ENCODE measurements at places on chromosomes 3 and 15.
A peak's percentile ranks its signal among the peaks of the same experiment; 100 is the strongest.

GRCh38 chr3:71462586-71462985, 120.9 kb downstream of the FOXP1 start:
- no peaks in the 10 kb centered on the region for H3K27me3 ChIP-seq
- peaks cover 26% of the 10 kb centered on the region for H3K4me1 ChIP-seq
- peaks cover 2% of the 10 kb centered on the region for H3K36me3 ChIP-seq

DNA sequence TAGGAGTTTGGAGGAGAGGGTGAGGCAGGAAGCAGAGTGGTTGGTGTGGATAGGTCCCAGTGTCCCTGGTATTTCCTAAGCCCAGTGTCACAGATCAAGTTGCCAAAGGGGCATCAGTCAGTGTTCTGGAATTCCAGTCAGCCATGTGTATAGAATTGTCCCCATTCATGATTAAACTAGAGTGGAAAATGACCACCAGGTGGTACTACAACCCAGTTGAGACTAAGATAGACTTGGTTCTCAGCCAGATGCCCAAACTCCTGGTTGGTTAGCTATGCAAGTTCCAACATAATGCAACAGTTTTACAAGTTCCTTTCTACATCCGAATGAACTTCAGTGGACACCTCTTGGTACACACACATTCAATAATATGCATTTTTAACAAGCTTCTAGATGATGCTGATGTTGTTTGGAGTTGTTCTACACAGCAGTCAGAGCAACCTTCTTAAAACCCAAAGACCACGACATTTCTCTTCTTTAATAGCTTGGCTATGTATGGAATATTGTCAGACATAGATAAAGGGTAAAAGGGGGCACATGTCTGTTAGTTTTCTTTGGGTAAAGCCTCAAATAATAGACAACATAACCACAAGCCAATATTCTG, 8.4 kb upstream of the ATR start:
- no peak overlapping the region for H3K4me3 ChIP-seq
- DNase-seq: no peak
- no peaks in the 10 kb centered on the region for H3K36me3 ChIP-seq
- H3K27ac ChIP-seq: no peak overlapping the region

DNA sequence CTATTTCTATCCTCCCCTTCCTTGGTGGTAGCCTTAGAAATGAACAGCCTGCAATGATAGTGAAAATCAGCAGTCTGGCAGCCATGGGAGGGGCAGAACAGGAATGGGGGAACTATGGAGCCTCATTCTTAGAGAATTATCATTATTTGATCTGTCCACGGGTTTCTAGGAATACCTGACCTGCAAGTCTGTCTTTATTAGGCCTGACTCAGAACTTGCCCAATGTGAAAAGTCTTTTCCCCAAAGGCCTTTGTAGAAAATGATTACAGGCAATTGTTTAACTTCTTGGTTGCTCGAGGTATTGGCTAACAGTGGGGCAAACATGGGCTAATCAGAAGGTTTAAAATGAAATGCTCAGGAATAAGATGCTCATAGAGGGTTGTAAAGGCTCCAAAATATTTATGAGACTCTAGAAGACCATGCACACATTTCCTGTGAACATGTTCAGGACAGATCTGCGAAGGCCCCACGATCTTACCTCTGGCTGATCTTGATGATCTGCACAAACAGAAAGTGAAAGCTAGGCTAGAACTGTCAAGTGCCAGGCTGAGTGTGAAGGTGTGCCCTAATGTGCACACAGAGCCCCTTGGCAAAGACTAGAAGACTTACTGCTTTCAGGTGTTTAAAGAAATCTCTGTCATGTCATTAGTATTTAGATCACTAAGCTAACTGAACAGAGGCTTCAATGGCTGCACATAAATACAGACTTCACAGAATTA, 39.6 kb upstream of the LAMP3 start:
- H3K27ac ChIP-seq: no peak overlapping the region
- peaks cover 8% of the 10 kb centered on the region for H3K36me3 ChIP-seq
- H3K4me3 ChIP-seq: no peak overlapping the region

DNA sequence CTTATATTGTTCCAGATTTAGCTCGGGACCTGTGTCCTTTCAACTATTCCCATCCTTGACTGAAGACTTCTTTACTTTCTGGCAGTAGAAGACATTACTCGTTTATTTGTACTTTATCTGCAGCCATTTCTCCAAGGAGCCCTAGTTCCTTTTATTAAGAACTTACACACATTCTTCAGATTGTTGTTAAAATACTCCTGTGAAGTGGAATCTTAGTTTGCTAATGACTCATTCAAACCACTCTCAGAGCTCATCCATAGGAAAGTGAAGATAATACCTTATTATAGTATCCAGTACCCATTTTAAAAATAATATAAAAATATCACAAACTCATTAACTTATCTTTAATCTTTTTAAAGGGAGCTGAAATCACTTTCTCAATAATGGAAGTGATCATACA, 63.5 kb downstream of the C3orf70 start:
- no peaks in the 10 kb centered on the region for H3K27me3 ChIP-seq
- H3K27ac ChIP-seq: no peak overlapping the region
- H3K4me1 ChIP-seq: peaks cover 7% of the 10 kb centered on the region
- no peak for DNase-seq
- no peak overlapping the region for H3K4me3 ChIP-seq

DNA sequence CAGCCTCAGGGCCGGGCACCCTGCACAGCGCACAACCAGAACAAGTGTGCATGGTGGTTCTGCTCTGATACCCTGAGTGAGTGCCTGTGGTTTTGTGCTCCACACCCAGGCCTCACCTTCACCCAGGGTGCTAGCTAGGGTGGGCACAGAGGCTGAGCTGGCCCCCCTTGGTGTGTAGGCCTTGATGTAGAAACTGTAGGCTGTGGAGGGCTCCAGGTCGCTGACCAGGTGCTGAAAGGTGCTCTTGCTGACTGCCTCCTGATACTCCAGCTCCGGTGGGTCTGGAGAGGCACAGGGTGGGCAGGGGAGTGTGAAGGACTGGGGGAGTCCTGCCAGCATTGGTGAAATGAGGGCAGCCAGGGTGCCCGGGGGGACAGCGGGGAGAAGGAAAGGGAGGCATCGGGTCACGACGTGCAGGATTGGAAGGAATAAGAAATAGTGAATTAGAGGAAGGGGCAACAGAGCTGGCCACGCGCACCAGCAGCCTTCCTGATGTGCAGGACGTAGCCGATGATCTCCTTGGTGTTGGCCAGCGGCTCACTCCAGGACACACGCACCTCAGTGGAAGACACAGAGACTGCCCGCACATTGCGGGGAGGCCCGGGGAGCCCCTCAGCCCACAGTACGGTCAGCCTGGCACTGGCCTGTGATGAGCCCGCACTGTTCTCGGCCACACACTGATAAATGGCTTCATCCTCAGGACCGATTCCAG, 26.6 kb downstream of the RNU5B-1 start:
- H3K27me3 ChIP-seq: no peaks in the 10 kb centered on the region
- peaks cover 19% of the 10 kb centered on the region for H3K4me1 ChIP-seq
- no peak overlapping the region for H3K4me3 ChIP-seq
- H3K27ac ChIP-seq: no peak overlapping the region
- DNase-seq: no peak

- no peak overlapping the region for H3K27ac ChIP-seq
- H3K4me3 ChIP-seq: no peak overlapping the region
- H3K36me3 ChIP-seq: peaks cover 3% of the 10 kb centered on the region
- peaks cover 15% of the 10 kb centered on the region for H3K4me1 ChIP-seq
- no peak for DNase-seq
Measured at GRCh38 chr15:71091601-71092000, 23.7 kb upstream of the THSD4 start.

GRCh38 chr3:160808838-160809237, 52.8 kb downstream of the PPM1L start:
- no peak overlapping the region for H3K27ac ChIP-seq
- no peaks in the 10 kb centered on the region for H3K27me3 ChIP-seq

DNA sequence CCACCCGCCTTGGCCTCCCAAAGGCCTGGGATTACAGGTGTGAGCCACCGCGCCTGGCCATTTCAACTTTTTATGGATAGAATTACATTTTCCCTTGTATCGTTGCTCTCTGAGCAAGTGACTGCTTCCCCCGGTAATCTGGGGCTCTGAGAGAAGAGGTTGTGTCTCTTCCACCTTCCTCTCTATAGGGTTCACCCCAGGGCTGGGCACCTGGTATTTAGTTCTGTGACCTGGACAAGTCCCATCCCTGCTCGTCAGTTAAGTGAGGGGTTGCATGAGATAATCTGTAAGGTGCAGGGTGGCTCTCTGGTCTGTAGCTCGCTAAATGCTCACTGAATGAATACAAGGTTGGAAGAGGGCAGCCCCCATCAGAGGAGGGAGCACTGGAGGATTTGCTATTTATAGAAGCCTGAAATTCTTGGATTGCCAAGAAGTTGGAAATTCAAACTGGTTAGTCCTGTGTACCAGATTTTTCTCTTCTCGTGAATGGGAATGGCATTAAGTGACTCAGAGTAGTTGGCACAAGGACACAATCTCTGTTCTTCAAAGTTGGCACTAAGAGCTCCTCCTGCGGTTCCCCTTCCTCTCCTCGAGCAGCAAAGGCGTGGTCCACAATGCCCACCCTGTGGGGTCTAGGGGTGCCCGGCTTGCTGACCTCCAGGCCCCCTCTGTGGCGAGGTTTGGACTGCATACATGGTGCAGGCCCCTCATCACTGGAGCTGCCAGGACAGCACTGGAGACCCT, 68.1 kb upstream of the DLG1 start:
- H3K27me3 ChIP-seq: no peaks in the 10 kb centered on the region
- no peaks in the 10 kb centered on the region for H3K36me3 ChIP-seq
- H3K4me1 ChIP-seq: peaks cover 32% of the 10 kb centered on the region

- H3K27ac ChIP-seq: no peak overlapping the region
- no peaks in the 10 kb centered on the region for H3K36me3 ChIP-seq
- DNase-seq: no peak
- peaks cover 14% of the 10 kb centered on the region for H3K27me3 ChIP-seq
Measured at GRCh38 chr3:140911822-140912221, 29.8 kb upstream of the SLC25A36 start.

- H3K36me3 ChIP-seq: peaks cover 28% of the 10 kb centered on the region
- H3K27me3 ChIP-seq: no peaks in the 10 kb centered on the region
- H3K4me3 ChIP-seq: no peak overlapping the region
- no peak overlapping the region for H3K27ac ChIP-seq
Measured at GRCh38 chr15:40902605-40903561, 8.6 kb downstream of the VPS18 start.

DNA sequence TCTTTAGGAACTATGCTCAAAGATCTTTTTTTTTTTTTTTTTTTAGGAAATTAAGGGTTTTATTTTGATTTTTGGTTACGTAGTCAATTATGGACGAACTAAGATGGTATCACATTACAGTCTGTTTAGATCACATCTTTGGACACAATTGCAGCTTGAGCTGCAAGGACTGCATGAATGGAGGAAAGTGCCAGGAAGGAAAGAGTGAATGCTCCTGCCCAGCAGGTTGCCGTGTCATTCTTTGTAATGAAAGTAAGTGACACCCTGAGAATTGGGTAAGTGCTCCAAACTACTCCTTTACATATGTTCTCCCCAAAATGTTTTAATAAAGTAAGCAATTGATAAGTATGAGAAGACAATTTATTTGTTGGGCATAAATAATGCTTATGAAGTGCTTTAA, 716.5 kb upstream of the GOLIM4 start:
- peaks cover 16% of the 10 kb centered on the region for H3K4me1 ChIP-seq
- no peaks in the 10 kb centered on the region for H3K27me3 ChIP-seq
- no peak for DNase-seq

- peaks cover 8% of the 10 kb centered on the region for H3K36me3 ChIP-seq
- H3K27ac ChIP-seq: peak overlapping the region; percentile 97
- H3K4me1 ChIP-seq: peaks cover 6% of the 10 kb centered on the region
- no peaks in the 10 kb centered on the region for H3K27me3 ChIP-seq
- DNase-seq: no peak
Measured at GRCh38 chr15:41115161-41115651, 874 bp downstream of the INO80 start.

DNA sequence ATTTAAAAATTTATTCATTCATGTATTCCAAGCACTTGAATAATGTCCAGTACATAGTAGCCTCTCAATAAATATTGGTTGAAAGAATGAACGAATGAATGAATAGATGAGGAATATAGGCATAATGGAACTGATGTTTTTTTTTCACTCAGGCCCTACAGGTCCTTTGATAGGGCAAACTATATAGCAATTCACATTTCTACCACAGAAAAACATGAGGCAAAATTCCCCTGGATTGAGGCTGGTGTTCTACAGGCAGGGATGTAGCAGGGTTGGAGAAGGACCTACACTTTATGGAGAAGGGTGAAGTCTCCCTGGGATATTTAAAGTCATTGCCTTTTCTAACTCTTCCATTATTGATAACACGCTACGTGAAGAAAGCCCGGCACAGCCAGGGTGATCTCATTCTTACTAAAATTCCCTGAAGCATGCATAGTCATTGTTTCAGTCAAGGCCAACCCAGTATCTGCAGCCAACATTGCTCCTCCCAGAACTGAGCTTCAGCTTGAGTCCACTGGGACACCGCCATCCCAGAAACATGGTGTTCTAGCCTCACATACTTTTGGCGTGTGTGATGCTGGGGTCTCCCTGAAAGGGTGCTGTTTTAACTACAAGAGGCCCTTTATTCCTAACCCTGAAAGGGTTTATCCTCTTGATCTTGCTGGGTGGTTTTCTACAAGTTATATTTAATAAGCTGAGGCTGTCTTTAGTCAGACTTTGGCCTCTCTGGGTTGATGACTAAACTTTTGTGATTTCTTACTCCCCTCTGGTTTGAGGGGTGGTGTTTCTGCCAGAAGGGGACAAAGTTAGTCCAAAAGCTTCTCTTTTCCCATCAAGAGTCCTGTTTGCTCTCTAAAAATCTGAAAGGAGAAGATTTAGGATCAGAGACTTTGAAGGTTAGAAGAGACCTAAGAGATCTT, 25.9 kb upstream of the FBN1 start:
- no peaks in the 10 kb centered on the region for H3K4me1 ChIP-seq
- no peaks in the 10 kb centered on the region for H3K27me3 ChIP-seq
- DNase-seq: no peak
- H3K27ac ChIP-seq: no peak overlapping the region
- H3K4me3 ChIP-seq: no peak overlapping the region

GRCh38 chr15:95724908-95725633, 605.4 kb upstream of the NR2F2 start:
- no peak overlapping the region for H3K27ac ChIP-seq
- H3K4me1 ChIP-seq: no peaks in the 10 kb centered on the region
- H3K27me3 ChIP-seq: no peaks in the 10 kb centered on the region
- DNase-seq: no peak
- no peak overlapping the region for H3K4me3 ChIP-seq
- H3K36me3 ChIP-seq: peaks cover 3% of the 10 kb centered on the region

DNA sequence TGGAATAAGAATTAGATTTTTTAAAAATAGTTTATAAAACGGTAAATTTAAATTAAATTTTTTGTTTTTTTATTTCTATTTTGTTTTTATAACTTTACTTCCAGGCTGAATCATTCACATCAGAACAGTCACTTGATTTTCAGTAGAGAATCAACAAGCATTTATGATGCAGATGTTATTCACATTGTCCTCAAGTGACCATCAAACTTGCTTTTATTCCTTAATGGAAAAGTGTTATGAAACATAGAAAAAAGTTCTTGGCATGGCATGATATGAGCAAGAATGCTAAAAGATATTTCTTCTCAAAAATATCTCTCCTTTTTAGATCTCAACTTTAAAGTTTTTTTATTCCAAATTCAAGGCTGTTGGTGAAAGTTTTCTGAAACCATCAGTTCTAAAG, 70.9 kb upstream of the TGFBR2 start:
- H3K4me3 ChIP-seq: no peak overlapping the region
- H3K27ac ChIP-seq: no peak overlapping the region
- no peaks in the 10 kb centered on the region for H3K27me3 ChIP-seq
- no peak for DNase-seq
- H3K4me1 ChIP-seq: peaks cover 19% of the 10 kb centered on the region

All from mesothelial cell of epicardium (in vitro differentiated cells).